Skeletal muscle cell (primary cell): ENCODE measurements at places on chromosomes 6 and 20.

- DNase-seq, result no peak
These were observed 79.5 kb downstream of the SESN1 start for GRCh38 chr6:109015176-109015575.

- no peak for DNase-seq
These were observed 1.5 kb downstream of the PYGB start for GRCh38 chr20:25249198-25249931.

DNA sequence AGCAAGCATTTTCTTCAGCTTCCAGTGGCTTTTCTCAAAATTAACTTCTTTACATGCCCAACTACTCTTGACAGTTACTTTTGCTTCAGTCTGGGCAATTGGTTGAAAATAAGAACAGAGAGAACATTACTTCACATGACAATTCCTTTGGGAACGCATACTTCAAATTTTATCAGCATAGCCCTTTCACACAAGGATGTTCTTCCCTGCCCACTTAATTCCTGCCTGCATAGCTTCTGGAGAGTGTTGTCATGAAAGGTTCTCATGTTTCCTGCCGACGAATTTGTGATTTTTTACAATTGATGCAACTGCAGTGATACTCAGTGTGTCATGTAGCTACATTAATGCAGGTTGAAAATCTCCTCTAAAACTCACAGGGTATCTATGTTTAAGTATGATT lies 22.0 kb upstream of the SNRNP48 start:
- peak; percentile 91 for DNase-seq

GRCh38 chr6:56906752-56907151 lies 48.2 kb upstream of the BEND6 start:
- peak; percentile 10 for DNase-seq

GRCh38 chr6:39892490-39893129 lies 41.7 kb downstream of the MOCS1 start:
- no peak for DNase-seq

- no peak for DNase-seq
These were observed 60.4 kb upstream of the TFB1M start for GRCh38 chr6:155374681-155375080.

GRCh38 chr6:111800821-111801220 lies 72.4 kb downstream of the FYN start:
- no peak for DNase-seq

GRCh38 chr6:107080036-107080435 lies 35.3 kb downstream of the BEND3 start:
- no peak for DNase-seq

GRCh38 chr20:57902473-57902872 lies 192.7 kb upstream of the PMEPA1 start:
- DNase-seq, result peak; percentile 2

DNA sequence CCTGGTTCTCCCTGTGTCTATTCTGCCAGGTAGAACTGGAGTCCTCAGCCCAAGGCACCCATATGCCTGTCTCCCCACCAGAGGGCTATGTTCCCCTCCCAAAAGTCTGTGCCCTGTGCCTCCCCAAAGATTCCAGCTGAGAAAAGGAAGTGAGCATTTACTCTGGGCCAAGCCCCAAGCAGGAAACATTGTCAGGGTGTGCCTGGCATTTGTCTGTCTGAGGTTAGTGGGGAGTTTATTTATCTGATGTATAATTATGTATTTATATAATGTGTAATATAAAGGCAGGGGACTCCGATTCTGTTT lies 5.6 kb downstream of the GDF5 start:
- no peak for DNase-seq

- DNase-seq, result no peak
These were observed 845.4 kb downstream of the HACE1 start for GRCh38 chr6:104014163-104014959.

DNA sequence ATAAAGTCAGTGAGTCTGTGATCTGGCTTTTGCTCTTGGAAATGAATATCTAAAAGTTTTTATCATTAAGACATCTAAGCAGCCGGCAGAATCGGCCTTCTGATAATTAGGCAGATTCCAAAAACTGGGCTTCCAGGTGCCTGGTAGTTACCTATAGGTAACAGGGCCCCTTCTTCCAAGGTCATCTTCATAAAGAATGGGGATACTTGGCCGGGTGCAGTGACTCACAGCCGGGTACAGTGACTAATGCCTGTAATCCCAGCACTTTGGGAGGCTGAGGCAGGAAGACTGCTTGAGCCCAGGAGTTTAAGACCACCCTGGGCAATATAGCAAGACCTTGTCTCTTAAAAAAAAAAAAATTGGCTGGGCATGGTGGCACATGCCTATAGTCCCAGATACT lies 12.9 kb upstream of the RBL1 start:
- DNase-seq, result no peak

- no peak for DNase-seq
These were observed 1.0 kb downstream of the BCL2L1 start for GRCh38 chr20:31721408-31722256.

DNA sequence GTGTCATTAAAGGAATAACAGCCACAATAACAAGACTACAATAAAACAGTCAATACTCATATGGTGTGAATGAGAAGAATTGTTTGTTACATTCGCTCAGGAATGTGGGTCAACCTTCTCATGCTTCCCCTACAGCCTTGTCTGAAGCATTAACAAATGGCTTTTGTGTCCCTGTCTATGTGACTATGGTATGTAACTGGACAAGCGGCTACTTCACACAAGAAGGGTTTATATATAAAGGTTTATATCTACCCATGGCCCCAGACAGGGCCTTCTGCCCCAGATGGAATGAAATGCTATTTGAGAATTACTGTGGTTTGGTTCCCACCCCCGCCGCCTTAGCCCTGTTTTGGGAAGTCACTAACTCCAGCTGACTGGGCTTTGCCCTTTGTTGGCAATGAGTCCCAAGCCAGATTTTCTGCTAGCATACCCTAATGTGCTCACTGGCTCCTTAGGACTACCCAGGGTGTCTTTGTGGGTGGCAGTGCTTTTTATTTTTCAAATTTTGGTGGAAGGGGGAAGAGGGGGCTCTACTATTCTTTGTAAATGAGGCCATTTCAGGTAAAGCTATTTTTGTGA lies 39.4 kb downstream of the TFAP2A start:
- no peak for DNase-seq
